Activated CD4-positive, alpha-beta T cell treated with anti-CD3 and anti-CD28 coated beads for 36 hours (primary cell): ENCODE measurements at places on chromosomes 13 and 19. TPM values are rescaled to one million over a fixed set of nuclear protein-coding genes. Genes with fewer than 3 reads are reported as not detected.

GRCh38 chr13:24257497-24257896, 51.9 kb upstream of the C1QTNF9 start:
- H3K4me3 ChIP-seq = no peak overlapping the region
- peak overlapping the region; percentile 73 for H3K27ac ChIP-seq
- H3K4me1 ChIP-seq = peaks cover 90% of the 10 kb centered on the region
- no peak for DNase-seq

PNMA8A gene
- total RNA-seq = not detected

DNA sequence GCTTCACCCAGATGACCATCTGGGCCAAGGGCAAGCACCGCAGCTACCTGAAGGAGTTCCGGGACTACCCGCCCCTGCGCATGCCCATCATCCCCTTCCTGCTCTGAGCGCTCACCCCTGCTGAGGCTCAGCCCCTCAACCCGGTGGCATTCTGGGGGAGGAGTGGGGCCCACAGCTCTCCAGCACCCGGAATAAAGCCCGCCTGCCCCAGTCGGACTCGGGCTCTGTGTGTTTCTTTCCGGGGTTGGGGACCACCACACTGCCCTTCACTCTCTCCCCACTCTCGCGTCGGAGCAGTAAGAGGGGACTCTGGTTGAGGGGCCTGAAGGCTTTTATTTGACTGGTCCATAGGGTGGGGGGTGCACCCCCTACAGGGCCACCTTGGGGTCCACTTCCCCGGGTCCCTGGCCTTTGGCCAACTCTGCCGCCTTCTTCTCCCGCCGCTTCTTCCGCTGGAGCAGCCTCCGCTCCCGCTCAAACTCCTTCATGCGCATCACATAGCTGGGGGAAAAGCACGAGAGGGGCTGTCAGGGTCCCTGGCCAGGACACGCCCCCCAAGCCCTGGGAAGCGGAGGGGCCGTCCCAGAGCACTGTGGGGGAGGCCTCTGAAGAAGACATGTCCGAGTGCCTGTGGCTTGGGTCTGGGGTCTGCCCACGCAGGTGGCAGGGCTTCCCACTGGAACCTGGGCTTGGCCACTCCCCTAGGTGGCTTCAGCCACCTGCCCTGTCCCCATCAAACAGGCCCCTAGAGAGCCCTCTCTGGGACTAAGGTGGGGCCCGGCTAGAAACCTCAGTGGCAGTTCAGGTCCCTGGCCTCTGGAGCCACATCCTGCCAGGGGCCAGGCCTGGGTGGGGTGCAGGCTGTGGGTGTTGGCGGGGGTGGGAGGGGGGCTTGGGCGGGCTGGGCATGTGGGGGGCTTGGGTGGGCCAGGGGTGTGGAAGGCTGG, 5.8 kb downstream of the NDUFB7 start:
- no peak overlapping the region for H3K27ac ChIP-seq
- peaks cover 8% of the 10 kb centered on the region for H3K36me3 ChIP-seq
- H3K27me3 ChIP-seq = no peaks in the 10 kb centered on the region
- H3K4me3 ChIP-seq = no peak overlapping the region
- H3K4me1 ChIP-seq = peaks cover 32% of the 10 kb centered on the region

DNA sequence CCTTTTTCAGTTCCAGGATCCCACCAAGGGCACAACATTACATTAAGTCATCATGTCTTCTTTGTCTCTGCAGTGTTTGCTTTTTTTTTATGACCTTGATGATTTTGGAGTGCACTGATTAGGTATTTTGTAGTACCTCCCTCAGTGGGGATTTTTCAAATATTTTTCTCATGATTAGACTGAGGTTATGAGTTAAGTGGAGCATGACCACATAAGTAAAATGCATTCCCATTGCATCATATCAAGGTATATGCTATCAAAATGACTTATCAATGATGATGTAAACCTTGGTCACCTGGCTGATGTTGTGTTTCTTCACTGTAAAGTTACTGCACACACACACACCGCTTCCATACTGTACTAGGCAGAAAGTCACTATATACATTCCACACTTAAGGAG, 96.7 kb upstream of the TRPC4 start:
- H3K27ac ChIP-seq = no peak overlapping the region
- H3K27me3 ChIP-seq = no peaks in the 10 kb centered on the region
- no peaks in the 10 kb centered on the region for H3K36me3 ChIP-seq
- H3K4me3 ChIP-seq = no peak overlapping the region
- DNase-seq = no peak
- no peaks in the 10 kb centered on the region for H3K4me1 ChIP-seq

GRCh38 chr19:919199-920050, 2.3 kb downstream of the KISS1R start:
- no peak overlapping the region for H3K27ac ChIP-seq
- H3K27me3 ChIP-seq = no peaks in the 10 kb centered on the region
- H3K4me1 ChIP-seq = peaks cover 23% of the 10 kb centered on the region
- peak; percentile 80 for DNase-seq
- H3K36me3 ChIP-seq = peaks cover 8% of the 10 kb centered on the region
- H3K4me3 ChIP-seq = peak overlapping the region; percentile 80

KDM4B gene
- 35.8 TPM for total RNA-seq

OR10H1 gene
- not detected for total RNA-seq

DNA sequence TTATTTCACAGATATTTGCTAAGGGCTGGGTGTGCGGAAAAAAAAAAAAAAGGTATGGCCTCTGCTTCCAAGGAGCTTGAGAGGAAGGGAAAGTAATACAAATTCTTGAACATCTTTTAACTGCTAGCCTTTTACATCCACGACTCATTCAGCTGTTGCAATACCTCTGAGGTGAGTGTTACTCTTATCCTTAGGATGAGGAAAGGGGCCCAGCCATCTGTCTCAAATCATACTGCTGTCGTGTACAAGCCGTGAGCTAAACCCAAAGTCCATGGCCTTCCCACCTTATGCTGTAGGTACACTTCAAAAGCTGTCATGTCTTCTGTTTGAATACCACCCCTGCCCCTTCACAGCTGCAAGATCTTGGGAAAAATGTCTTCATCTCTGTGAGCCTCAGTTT, 146.8 kb downstream of the KCNRG start:
- H3K4me1 ChIP-seq = no peaks in the 10 kb centered on the region
- peaks cover 24% of the 10 kb centered on the region for H3K27me3 ChIP-seq
- no peak overlapping the region for H3K27ac ChIP-seq
